CD14-positive monocyte (primary cell): ENCODE measurements at places on chromosomes 2 and 18.

DNA sequence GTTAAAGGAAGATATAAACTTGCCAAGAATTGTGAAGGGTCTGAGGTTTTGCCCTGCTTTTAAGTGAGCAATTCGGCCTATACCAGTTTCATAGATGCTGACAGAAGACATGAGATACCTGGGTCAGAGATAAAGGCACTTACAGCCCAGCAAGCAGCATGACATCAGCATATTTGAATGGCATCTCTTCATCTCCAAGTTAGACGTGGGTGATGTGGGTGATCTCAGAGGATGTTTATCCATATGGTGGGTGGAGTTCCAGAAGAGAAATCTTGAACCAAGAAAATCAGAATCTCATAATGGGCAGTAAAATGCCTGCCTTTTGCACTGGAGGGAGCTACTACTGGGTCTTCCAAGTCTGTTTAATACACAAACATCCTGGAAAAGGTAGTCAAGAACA is 44.7 kb downstream of the GYPC start:
- DNase-seq, result no peak

GRCh38 chr2:30225131-30225762 is 6.1 kb upstream of the LBH start:
- peak; percentile 31 for DNase-seq

DNA sequence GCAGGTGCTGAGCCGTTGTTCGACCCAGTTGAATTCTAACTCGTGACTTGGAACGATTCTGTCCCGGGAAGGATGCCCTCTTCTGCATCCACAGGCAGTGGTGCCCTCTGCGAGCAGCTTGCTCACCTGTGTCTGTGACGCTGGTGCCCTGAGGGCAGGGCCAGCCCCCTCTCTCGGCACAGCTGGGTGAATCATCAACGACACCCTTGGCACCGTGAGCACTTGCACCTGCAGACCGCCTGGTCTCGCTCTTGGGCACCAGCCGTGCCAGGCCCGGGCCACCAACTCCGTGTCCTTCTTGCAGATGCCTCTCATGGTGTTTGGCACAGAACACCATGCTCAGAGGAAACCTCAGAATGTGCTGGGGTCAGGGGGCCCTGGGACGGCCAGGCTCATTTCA is 75.0 kb downstream of the SLC66A2 start:
- no peak for DNase-seq

DNA sequence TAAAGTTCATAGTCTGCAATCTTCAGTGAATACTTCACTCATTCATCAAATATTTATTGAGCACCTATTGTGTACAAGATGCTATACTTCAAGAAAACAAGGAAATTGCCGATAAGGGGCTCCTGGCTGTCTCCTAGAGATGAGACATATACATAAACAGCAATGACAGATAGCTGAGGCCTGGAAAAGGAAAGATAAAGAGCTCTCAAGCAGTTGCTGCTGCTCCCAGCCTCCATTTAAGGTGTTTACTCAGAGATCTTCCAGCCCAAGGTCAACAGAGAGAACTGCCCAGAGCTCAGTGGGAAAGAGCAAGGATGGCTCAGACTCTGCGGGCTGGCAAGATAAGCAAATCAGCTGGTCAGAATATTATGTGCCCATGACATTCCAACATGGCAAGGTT is 3.3 kb upstream of the SLC14A2 start:
- DNase-seq, result no peak

DNA sequence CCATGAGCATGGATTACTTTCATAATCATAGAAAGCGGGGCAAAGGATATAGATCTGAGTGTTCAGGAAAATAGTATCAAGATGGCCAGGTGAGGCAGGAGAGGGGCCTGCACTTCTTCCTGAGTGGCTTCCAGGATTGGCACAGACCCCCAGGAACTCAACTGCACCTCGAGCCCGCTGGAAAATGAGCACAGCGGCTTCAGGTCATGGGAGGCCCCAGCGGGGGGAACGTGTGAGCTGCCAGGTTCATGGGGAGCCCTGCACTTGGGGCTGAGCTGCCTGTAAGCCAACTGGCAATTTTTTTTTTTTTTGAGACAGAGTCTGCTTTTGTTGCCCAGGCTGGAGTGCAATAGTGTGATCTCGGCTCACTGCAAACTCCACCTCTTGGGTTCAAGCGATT is 81.5 kb upstream of the ODC1 start:
- no peak for DNase-seq

- no peak for DNase-seq
Measured at GRCh38 chr2:12669036-12669435, 47.7 kb upstream of the TRIB2 start.

- no peak for DNase-seq
Measured at GRCh38 chr18:26286008-26286407, 59.8 kb downstream of the TAF4B start.

GRCh38 chr2:199055336-199055735 is 402.4 kb downstream of the SATB2 start:
- no peak for DNase-seq

GRCh38 chr2:64202206-64202845 is 58.1 kb upstream of the PELI1 start:
- DNase-seq, result no peak

DNA sequence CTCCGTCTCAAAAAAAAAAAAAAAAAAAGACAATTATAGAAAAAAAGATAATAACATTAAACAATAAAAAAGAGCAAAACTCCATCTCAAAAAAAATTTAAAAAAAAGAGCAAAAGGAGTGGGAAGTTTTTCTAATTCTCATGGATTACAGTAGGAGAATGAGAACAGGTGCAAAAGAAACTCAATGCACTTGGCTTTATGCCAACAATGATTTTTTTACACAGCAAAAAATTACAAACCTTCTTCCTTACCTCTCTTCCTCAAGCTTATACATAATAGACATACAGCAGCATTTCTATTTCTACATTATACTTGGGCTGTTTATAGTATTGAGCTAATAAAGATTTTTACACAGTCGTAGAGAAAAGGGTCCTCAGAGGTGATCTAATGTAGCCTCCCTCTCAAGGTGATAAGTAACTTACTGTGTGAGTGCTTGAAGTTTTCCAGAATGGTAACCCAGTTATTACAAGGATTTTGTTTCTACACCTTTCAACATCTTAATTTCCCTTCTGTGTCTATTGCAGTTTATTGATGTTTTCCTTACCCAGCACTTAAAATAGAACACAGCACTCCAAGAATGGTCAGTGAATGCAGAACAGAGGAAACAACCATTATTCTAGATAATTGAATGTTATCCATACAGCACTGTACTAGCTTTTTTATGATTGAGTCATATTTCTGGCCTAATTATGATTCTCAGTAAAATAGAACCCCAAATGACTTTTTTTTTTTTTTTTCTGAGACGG is 34.9 kb upstream of the RNF138 start:
- DNase-seq, result no peak

DNA sequence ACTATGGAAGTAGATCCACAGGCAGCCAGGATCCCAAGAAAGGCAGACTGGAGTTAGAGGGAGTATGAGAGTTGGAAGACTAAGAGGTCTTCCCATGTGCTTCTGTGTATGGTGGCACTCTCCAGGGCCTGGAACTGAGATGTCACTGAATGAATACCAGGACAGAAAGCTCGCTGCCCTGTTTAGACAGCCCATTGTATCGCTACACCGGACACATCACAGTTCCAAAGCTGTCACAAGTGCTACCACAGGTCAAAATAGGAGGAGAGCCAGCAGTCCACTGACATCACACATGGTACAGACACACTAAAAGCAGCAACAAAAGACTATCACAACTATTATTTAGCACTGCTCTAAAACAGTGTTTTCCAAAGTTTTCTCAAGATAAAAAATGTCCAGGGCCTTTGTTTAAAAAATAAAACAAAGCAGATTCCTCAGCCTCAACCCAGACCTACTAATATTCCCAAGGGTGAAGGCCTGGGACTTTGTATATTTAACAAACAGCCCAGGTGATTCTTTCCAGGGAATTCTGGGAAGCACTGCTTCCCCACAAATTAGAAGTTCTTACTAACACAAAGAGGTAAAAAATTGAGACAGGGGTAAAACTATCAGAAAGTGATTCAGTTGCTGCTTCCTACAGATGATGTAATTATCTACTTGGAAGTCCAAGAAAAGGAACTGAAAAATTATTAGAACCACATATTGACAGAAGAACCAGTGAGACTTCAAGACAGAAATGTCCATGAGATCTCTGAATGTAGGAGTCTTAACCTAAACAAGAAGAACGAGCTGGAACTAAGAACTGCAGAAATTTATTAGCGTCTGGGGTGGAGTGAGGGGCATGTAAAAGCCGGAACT is 116.0 kb downstream of the DTNB start:
- DNase-seq, result peak; percentile 23
